ENCODE measurements at places on chromosomes 4 and X. TPM values are rescaled to one million over a fixed set of nuclear protein-coding genes. Genes with fewer than 3 reads are reported as not detected.

The PTPN13 gene
- total RNA-seq: 44.0 TPM

The CXCL3 gene
- total RNA-seq: 3.5 TPM

The CENPVL2 gene
- total RNA-seq: 3.5 TPM

The WDR1 gene
- total RNA-seq: 306 TPM

The PRKG2 gene
- 3.6 TPM for total RNA-seq

The KIT gene
- 23.3 TPM for total RNA-seq

The RNF128 gene
- 0.99 TPM for total RNA-seq

The CLDN34 gene
- total RNA-seq: 0.52 TPM

The CXorf65 gene
- not detected for total RNA-seq

GRCh38 chrX:6768881-6769280 is 234.0 kb upstream of the VCX3A start:
- H3K4me3 ChIP-seq: no peak overlapping the region
- H3K4me1 ChIP-seq: peaks cover 10% of the 10 kb centered on the region
- peaks cover 8% of the 10 kb centered on the region for H3K36me3 ChIP-seq
- H3K27me3 ChIP-seq: no peaks in the 10 kb centered on the region
- H3K27ac ChIP-seq: no peak overlapping the region

- H3K36me3 ChIP-seq: no peaks in the 10 kb centered on the region
- no peaks in the 10 kb centered on the region for H3K27me3 ChIP-seq
- no peak overlapping the region for H3K27ac ChIP-seq
Observed at GRCh38 chrX:22526339-22526738, 253.6 kb downstream of the CBLL2 start.

GRCh38 chrX:134782796-134783195 is 124.5 kb upstream of the PLAC1 start:
- no peaks in the 10 kb centered on the region for H3K4me1 ChIP-seq
- no peak overlapping the region for H3K27ac ChIP-seq
- no peak overlapping the region for H3K4me3 ChIP-seq
- no peaks in the 10 kb centered on the region for H3K27me3 ChIP-seq

- no peak for DNase-seq
- H3K36me3 ChIP-seq: no peaks in the 10 kb centered on the region
- no peak overlapping the region for H3K27ac ChIP-seq
- H3K27me3 ChIP-seq: peaks cover 4% of the 10 kb centered on the region
- no peaks in the 10 kb centered on the region for H3K4me1 ChIP-seq
- H3K4me3 ChIP-seq: no peak overlapping the region
Observed at GRCh38 chr4:174005422-174005821, 278.0 kb downstream of the FBXO8 start.

DNA sequence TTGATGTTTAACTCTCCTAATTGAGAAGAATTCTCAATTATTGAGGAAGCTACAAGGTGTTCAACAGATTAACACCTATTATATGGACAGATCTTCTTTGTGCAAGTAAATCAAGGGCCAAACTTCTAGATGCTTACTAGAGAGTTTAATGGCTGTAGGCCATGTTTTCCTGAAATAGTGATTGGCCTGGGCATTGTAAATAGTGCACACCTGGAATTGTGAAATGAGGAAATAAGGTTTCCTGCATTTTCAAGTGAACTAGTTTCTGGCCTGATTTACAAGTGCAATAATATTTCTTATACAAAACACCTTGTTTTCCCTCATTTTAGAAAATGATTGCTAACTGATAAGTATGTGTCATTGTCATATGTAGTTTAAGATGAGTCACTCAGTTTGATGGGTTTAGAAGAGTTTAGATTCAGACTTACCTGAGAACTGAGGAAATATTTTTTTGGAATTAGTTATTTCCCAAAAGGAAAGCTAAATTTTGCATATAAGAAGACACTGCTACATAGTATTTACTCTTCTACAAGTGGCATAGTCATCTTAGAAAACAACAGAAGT is 21.2 kb downstream of the AFF1 start:
- H3K36me3 ChIP-seq: peaks cover 32% of the 10 kb centered on the region
- peak overlapping the region; percentile 59 for H3K27ac ChIP-seq
- no peaks in the 10 kb centered on the region for H3K27me3 ChIP-seq
- H3K4me3 ChIP-seq: no peak overlapping the region

GRCh38 chr4:145525291-145525740 is 43.7 kb downstream of the SMAD1 start:
- no peaks in the 10 kb centered on the region for H3K27me3 ChIP-seq
- no peak overlapping the region for H3K27ac ChIP-seq
- DNase-seq: no peak

GRCh38 chrX:97446298-97446882 is 562.7 kb downstream of the RPA4 start:
- H3K4me3 ChIP-seq: no peak overlapping the region
- no peaks in the 10 kb centered on the region for H3K36me3 ChIP-seq
- H3K27ac ChIP-seq: no peak overlapping the region
- no peaks in the 10 kb centered on the region for H3K27me3 ChIP-seq
- peaks cover 51% of the 10 kb centered on the region for H3K4me1 ChIP-seq

GRCh38 chr4:169565606-169566005 is 46.8 kb downstream of the NEK1 start:
- no peak overlapping the region for H3K4me3 ChIP-seq
- H3K27ac ChIP-seq: no peak overlapping the region
- H3K4me1 ChIP-seq: no peaks in the 10 kb centered on the region
- 0 out of 2 replicates have a peak, but pooled peaks cover 2% of the 10 kb centered on the region for H3K36me3 ChIP-seq

GRCh38 chrX:10769195-10769594 is 148.8 kb upstream of the MID1 start:
- H3K36me3 ChIP-seq: no peaks in the 10 kb centered on the region
- no peak for DNase-seq
- H3K27me3 ChIP-seq: peaks cover 9% of the 10 kb centered on the region
- H3K4me1 ChIP-seq: peaks cover 19% of the 10 kb centered on the region

DNA sequence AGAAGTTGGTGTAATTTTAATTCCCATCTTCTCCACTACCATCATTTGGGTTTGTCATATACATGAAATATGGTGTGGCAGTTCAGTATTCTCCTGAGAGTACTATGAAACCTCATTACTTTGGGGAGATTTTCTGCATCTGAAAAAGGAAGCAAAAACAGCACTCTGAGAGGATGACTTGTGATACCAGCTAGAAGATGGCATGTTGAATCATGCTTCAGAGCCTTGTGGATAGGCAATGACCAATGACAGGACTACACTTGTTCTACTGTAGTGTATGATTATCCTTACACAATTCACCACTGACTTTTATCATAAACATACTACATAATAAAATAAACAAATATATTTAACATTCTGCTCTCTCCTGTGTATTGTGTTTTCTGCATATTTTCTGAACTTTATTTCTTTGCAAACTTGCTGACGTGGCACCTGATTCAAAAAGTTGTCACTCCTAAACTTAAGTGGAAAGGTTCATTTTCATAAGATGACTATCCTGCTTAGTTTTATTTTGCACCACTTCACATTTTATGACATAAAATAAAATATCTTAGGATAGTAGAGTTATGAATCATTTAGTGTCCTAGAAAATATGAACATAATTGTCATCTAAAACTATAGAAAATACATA is 991.3 kb downstream of the FSTL5 start:
- H3K4me3 ChIP-seq: no peak overlapping the region
- no peak overlapping the region for H3K27ac ChIP-seq
- H3K4me1 ChIP-seq: peaks cover 19% of the 10 kb centered on the region
- H3K27me3 ChIP-seq: peaks cover 3% of the 10 kb centered on the region

DNA sequence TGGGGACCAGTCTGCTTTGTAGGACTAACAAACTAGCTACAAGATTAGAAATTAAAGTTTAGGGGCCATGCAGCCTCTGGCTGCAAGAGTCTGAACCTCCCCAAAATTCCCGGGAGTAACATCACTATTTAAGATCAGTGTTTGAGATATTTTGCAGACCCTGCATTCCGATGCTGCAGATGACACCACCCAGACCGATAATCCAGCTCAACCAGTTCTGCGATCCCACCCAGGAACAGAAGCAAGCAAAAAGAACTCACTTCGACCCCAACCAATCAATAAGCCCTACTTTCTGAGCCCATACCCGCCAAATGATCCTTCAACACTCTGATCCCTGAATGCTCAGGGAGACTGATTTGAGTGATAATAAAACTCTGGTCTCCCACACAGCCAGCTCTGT is 877.8 kb downstream of the FAT4 start:
- peaks cover 7% of the 10 kb centered on the region for H3K4me1 ChIP-seq
- H3K36me3 ChIP-seq: no peaks in the 10 kb centered on the region
- H3K27ac ChIP-seq: no peak overlapping the region
- H3K4me3 ChIP-seq: no peak overlapping the region

DNA sequence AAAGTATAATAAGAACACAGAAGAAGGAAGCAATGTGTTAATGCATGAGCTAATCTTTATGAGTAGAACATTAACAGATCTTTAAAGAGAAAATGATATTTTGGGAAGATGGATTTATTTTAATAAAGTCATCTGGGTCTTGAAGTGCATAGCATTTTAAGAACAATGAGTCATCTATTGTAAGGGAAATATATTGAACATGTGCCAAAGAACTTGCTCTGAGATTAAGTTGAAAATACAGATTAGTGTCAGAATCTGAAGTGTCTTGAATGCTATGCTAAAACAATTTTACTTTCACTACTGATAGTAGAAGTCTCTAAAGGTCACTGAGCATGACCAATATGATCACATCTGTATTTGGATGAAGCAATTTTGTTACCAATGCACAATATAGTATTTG is 776.7 kb upstream of the GRID2 start:
- peaks cover 14% of the 10 kb centered on the region for H3K36me3 ChIP-seq
- no peak overlapping the region for H3K4me3 ChIP-seq
- no peaks in the 10 kb centered on the region for H3K27me3 ChIP-seq
